ENCODE measurements at places on chromosomes 16 and 17. TPM values are rescaled to one million over a fixed set of nuclear protein-coding genes. Genes with fewer than 3 reads are reported as not detected.
A peak's percentile ranks its signal among the peaks of the same experiment; 100 is the strongest.

DNA sequence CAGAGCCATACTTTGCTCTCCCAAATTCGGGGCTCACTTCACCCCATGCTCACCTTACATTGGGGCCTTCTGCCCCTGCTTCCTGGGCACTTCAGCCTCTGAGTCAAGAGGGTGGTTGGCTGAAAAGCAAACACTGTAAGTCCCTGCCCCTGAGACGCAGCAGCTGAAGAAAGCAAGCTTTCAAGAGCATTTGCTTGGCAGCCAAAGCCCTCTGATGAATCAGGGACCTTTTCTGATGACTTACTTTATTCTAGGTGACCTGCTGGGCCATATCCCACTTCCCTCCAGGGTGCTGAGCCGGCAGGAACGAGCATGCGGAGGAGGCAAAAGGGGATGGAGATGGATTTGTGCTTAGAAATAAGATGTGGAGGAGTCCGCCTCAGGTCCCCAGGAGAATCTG, 147.0 kb upstream of the TNRC6C start:
- no peak for DNase-seq
- H3K27ac ChIP-seq: no peak overlapping the region
- no peak overlapping the region for H3K4me3 ChIP-seq
- H3K4me1 ChIP-seq: no peaks in the 10 kb centered on the region

The CDH13 gene
- 4.8 TPM for polyA plus RNA-seq

DNA sequence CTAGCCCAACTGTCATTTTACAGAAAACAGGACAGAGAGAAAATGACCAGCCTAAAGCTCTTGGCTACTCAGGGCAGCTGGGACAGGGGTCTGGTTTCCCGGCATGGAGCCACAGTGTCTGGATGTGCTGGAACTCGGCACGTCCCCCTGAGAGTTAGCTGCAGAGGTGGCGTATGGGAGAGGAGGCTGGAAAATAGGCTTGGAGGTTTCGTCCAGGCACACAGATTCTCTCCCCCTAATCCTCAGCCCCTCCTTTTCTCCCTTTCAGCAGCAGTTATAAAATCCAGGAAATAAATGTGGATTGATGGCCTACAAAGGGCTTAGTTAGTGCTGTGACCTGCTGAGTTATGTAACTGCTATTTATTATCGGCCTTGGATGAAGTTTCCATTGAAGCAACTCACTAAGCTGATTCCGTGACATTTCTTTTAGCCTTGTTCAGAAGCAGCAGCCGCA, 89.5 kb upstream of the TOB1 start:
- H3K4me3 ChIP-seq: no peak overlapping the region
- no peak for DNase-seq
- H3K27me3 ChIP-seq: no peaks in the 10 kb centered on the region
- H3K36me3 ChIP-seq: peaks cover 5% of the 10 kb centered on the region

DNA sequence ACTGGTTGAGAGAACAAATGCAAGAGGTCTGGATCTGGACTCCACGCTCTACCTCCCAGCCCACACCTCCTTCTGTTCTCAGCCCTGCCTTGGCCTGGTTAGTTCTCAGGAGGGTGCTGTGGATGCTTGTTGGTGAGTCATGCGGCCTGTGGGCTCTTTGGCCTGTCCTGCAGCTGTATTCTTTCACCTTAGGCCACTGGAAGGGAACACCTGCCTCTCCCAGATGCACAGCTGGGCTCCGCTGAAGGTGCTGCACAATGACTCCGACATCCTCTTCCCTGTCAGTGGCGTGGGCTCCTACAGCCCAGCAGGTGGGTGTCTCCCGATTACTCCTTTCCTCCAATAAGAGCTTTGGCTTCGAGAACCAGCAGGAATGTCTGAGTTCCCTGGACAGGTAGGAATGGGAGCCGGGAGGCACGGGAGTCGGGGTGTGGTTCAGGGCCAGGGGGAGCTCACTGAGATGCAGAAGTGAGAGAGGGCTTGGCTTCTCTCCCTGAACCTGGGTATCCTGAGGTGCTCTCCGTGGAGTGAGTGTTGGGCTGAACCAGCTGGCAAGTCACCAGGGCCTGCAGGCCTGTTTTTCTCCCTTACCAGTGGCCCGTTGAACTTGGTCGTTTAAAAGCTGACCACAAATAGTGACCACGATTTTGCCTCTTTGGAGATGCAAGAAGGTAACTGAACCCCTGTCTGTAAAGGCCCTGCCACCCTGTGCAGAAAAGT, 85.0 kb downstream of the SNX29 start:
- no peak for DNase-seq
- no peak overlapping the region for H3K4me3 ChIP-seq

GRCh38 chr17:14205992-14206461, 30.6 kb downstream of the CDRT15 start:
- H3K4me3 ChIP-seq: no peak overlapping the region
- H3K4me1 ChIP-seq: no peaks in the 10 kb centered on the region
- DNase-seq: no peak
- H3K36me3 ChIP-seq: no peaks in the 10 kb centered on the region

The ALOXE3 gene
- not detected for polyA plus RNA-seq

DNA sequence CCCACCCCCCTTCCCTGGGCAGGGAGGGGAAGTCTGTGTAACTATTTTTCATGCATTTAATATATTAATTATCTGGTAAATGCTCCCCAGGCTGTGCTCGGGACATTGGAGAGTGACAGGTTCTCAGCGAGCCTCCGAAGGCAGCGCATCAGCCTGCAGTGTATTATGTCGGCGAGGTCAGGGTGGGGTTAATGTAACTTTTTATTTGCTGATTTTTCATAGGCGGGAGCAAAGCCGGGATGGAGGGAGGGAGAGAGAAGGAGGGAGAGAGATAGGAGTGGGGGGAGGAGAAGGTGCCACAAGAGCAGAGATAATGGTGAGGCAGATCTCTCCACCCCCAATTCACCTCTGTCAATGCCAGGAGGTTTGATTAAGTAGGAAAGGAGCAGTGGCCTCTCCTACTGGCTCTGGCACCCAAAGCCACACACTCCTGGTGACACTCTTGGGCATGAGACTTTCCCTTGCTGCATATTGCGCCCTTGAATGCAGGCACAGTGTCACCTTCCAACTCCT, 104.0 kb downstream of the MRM1 start:
- H3K4me3 ChIP-seq: no peak overlapping the region
- H3K27ac ChIP-seq: no peak overlapping the region
- H3K4me1 ChIP-seq: peaks cover 3% of the 10 kb centered on the region
- H3K27me3 ChIP-seq: no peaks in the 10 kb centered on the region
- no peaks in the 10 kb centered on the region for H3K36me3 ChIP-seq
- DNase-seq: no peak

DNA sequence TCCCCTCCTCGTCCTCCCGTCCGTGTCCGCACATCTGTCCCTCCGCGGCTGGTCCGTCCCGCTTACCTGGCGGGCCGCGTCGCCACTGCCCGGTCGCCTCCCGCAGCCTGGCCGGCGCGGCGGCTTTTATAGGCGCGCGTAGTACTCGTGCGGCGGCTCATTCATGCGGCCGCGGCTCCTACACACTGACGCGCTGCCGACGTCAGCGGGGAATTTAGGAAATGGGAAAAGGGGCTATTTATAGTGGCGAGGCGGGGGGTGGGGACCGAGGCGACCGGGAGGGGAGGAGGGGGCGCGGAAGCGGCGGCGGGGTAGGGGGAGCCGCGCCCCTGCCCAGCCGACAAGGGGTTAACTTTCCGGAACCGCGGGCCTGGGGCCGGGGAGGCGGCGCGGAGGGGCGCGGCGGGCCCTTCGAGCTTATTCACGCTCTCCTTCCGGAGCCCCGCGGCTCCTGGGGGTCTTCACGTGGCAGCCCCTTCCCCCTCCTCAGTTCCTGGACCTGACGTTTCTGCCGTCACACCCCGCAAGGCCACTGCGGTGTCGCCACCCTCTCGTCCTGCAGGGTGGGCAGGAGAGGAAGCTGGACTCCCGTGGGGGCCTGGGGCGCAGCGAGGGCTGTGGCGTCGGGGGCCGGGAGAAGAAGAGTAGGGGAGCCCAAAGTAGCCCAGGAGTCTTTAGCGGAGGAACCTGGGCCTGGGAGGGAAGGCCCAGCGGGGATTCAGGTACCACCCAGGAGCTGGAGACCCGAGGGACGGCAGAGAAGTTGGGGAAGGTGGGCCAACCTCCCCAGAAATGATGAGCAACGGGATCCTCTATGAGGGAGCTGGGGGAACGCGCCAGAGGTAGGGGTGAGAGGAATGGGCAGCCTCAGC, 3.6 kb upstream of the HIC1 start:
- peaks cover 15% of the 10 kb centered on the region for H3K4me1 ChIP-seq
- no peak overlapping the region for H3K27ac ChIP-seq
- H3K4me3 ChIP-seq: no peak overlapping the region
- peak; percentile 84 for DNase-seq

DNA sequence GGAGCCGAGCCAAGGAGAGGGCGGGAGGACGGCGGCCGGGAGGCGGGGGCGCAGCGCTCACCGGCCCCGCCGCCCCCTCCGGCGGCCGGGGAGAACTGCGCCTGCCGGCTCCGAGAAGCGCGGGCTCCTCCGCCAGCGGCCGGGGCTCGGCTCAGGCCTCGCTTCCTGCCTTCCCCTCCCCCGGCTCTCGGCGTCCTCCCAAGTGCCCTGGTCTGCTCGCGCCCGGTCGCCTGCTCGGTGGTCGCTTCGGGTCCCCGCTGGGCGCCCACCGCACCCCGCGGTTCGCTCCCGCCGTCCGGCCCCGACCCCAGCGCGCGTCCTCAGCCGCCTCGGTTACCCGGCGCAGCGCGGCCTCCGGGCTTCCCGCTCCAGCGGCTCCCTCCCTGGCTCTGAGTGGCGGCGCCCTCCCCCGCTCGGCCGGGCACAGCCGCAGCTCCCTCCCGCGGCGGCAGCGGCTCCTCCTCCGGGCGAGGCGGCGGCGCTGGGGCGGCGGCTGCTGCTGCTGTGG, 313 bp downstream of the UBTF start:
- peak overlapping the region; percentile 96 for H3K27ac ChIP-seq
- peak; percentile 78 for DNase-seq
- peaks cover 29% of the 10 kb centered on the region for H3K36me3 ChIP-seq
- peaks cover 30% of the 10 kb centered on the region for H3K4me1 ChIP-seq
- H3K4me3 ChIP-seq: peak overlapping the region; percentile 64

- H3K27me3 ChIP-seq: peaks cover 4% of the 10 kb centered on the region
- H3K4me3 ChIP-seq: no peak overlapping the region
- H3K4me1 ChIP-seq: peaks cover 32% of the 10 kb centered on the region
These were observed 3.2 kb downstream of the SLC25A10 start for GRCh38 chr17:81715107-81715871.

The CRHR1 gene
- polyA plus RNA-seq: not detected

DNA sequence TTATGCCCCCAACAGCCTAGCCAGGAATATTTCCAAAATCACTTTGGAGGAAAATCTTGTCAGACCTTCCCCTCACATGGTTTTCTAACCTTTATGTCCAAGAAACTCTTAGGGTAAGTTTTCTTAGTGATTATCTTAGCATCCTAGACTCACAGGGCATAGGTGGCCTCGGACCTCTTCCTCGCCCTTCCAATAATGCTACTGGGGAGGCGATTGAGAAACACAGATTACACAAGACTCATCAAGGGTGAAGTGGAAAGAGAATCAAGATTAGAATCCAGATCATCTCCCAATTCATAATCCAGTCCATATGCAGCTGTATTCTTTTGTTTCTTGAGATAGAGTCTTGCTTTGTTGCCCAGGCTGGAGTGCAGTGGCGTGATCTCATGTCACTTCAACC, 358.4 kb upstream of the CDH5 start:
- no peak for DNase-seq
- H3K27me3 ChIP-seq: no peaks in the 10 kb centered on the region
- no peak overlapping the region for H3K27ac ChIP-seq

The KRT33B gene
- not detected for polyA plus RNA-seq

DNA sequence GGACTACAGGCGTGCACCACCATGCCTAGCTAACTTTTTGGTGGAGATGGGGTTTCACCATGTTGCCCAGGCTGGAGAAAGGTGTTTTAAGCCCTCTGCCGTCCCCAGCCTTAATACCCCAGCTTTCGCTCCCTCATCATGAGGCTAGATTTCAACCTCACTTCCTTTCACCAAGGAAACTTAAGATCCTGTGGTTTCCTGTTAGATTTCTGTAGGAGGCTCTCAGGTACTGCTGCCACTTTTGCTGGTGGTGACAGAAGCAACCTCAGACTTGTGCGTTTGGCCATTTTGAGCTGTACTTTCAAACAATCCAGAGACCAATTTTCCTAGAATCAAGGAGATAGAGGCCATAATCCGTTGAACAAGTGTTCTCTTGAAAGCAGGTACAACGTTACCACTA, 36.2 kb downstream of the MPHOSPH6 start:
- DNase-seq: no peak
- no peaks in the 10 kb centered on the region for H3K4me1 ChIP-seq
- no peak overlapping the region for H3K4me3 ChIP-seq
- no peaks in the 10 kb centered on the region for H3K27me3 ChIP-seq
- H3K36me3 ChIP-seq: no peaks in the 10 kb centered on the region

- no peaks in the 10 kb centered on the region for H3K4me1 ChIP-seq
- no peaks in the 10 kb centered on the region for H3K36me3 ChIP-seq
- no peaks in the 10 kb centered on the region for H3K27me3 ChIP-seq
These were observed 3.8 kb downstream of the AURKB start for GRCh38 chr17:8206536-8206935.

- H3K27me3 ChIP-seq: no peaks in the 10 kb centered on the region
- H3K4me3 ChIP-seq: no peak overlapping the region
- no peak overlapping the region for H3K27ac ChIP-seq
- H3K36me3 ChIP-seq: no peaks in the 10 kb centered on the region
- DNase-seq: no peak
- H3K4me1 ChIP-seq: no peaks in the 10 kb centered on the region
These were observed 65.4 kb upstream of the ZFHX3 start for GRCh38 chr16:73113336-73113735.

DNA sequence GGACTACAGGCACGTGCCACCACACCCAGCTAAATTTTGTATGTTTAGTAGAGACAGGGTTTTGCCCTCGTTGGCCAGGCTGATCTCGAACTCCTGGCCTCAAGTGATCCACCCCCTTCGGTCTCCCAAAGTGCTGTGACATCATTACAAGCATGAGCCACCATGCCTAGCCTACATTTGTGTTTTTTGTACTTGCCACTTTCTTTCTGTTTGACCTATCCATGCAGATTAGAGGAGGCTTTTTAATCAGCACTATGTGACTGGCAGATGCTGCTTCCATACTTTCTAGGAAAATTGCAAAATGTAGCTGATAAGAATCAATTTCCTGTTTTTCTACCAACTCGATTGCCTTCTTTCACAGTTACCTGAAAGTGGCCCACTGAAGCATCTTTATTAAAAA, 57.3 kb downstream of the B9D1 start:
- peaks cover 9% of the 10 kb centered on the region for H3K4me1 ChIP-seq
- no peaks in the 10 kb centered on the region for H3K27me3 ChIP-seq
- H3K27ac ChIP-seq: no peak overlapping the region
- H3K4me3 ChIP-seq: no peak overlapping the region
- no peak for DNase-seq

The PDE6G gene
- polyA plus RNA-seq: 5.4 TPM

The TBX6 gene
- polyA plus RNA-seq: 0.62 TPM

- no peaks in the 10 kb centered on the region for H3K4me1 ChIP-seq
- H3K36me3 ChIP-seq: no peaks in the 10 kb centered on the region
- H3K4me3 ChIP-seq: no peak overlapping the region
- no peaks in the 10 kb centered on the region for H3K27me3 ChIP-seq
These were observed 44.8 kb downstream of the PITPNC1 start for GRCh38 chr17:67421869-67422273.

The RNF157 gene
- 12.4 TPM for polyA plus RNA-seq

GRCh38 chr17:1785930-1786329, 24.1 kb downstream of the SERPINF1 start:
- H3K4me3 ChIP-seq: no peak overlapping the region
- H3K27me3 ChIP-seq: no peaks in the 10 kb centered on the region
- H3K27ac ChIP-seq: no peak overlapping the region
- peaks cover 7% of the 10 kb centered on the region for H3K4me1 ChIP-seq

GRCh38 chr16:81693041-81693743, 85.9 kb upstream of the PLCG2 start:
- no peaks in the 10 kb centered on the region for H3K36me3 ChIP-seq
- H3K27ac ChIP-seq: peak overlapping the region; percentile 23
- DNase-seq: no peak
- no peak overlapping the region for H3K4me3 ChIP-seq
- H3K27me3 ChIP-seq: no peaks in the 10 kb centered on the region
